ENCODE measurements at places on chromosomes 1 and 21.

DNA sequence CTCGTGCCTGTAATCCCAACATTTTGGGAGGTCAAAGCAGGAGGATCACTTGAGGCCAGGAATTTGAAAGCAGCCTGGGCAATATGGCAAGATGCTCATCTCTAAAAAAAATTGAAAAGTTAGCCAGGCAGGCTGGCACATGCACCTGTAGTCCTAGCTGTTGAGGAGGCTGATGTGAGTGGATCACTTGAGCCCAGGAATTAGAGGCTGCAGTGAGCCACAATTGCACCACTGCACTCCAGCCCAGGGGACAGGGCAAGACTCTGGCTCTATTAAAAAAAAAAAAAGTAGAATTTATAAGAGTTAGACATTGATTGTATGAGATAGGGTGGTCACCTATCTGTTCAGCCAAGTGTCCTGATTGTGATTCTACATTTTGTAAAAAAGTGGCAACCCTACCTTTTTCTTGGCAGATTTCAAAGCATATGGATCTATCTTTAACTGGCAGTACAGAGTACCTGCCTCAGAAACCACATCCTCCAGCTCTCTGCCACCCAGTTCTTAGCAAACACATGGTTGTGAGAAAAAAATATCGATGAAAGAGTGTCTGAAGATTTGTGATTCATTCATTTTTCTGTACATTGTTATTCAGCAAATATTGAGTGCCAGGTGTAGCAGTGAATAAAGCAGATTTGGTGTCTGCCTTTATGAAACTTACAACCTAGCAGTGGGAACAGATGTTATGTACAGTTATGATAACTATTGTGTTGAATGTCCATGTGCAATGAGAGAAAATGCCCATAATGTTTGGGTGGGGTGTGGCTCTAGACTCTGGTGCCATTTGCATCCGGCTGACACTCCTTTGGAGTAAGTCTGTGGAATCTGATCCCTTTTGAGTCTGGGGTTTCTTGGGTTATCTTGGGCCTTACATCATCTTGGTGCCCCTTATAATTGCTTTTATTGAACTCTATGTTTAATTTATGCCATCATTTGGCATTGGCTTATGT lies 82.5 kb downstream of the ST3GAL3 start:
- no peak for DNase-seq

DNA sequence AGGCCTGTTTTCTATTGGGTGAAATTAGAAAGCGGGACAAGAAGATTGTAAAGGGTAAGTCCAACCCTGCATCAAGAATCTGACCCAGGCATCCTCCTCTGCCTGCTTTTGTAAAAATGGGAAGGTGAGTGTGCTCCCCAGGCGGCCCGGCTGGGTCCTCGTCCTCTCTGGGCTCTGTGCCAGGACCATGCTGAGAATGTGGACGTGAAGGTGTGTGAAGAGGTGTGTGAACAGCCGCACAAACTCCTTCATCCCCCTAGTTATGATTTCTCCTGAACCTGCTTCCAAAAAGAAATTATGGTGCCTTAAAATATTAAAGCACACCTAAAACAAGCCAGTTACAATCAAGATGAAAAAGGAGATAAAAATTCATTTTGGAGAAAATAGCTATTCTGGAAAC lies 185.7 kb downstream of the IGSF21 start:
- no peak for DNase-seq

DNA sequence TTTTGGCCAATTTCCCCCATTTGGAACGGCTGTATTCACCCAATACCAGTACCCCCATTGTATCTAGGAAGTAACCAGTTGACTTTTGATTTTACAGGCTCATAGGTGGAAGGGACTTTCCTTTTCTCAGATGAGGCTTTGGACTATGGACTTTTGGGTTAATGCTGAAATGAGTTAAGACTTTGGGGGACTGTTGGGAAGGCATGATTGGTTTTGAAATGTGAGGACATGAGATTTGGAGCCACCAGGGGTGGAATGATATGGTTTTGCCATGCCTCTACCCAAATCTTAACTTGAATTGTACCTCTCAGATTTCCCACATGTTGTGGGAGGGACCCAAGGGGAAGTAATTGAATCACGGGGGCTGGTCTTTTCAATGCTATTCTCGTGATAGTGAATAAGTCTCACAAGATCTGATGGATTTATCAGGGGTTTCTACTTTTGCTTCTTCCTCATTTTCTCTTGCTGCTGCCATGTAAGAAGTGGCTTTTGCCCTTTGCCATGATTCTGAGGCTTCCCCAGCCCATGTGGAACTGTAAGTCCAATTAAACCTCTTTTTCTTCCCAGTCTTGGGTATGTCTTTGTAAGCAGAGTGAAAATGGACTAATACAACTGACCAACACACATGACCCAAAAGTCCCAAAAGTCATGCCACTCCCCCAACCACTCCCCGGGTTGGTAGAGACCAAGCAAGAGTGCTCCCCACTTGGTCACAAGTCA lies 35.4 kb upstream of the ZNF496 start:
- no peak for DNase-seq

DNA sequence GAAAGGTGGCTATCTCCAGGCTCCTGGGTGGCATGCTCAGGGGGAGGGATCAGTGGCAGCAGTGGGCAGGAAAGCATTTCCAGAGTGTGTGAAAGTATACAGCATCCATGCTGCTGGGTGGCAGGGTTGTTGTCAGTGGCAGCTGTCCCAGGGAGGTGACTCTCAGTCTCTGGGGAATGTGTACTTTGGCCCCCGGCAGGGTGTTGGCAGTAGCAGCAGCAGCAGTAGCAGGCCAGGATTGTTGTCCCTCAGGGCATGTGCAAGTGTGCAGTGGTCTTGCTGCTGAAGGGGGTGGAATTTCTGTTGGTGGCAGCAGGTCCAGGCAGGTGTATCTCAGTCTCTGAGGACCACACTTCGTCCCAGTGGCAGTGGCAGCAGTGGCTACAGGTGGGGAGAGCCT lies 71.7 kb upstream of the GUCA2B start:
- no peak for DNase-seq

DNA sequence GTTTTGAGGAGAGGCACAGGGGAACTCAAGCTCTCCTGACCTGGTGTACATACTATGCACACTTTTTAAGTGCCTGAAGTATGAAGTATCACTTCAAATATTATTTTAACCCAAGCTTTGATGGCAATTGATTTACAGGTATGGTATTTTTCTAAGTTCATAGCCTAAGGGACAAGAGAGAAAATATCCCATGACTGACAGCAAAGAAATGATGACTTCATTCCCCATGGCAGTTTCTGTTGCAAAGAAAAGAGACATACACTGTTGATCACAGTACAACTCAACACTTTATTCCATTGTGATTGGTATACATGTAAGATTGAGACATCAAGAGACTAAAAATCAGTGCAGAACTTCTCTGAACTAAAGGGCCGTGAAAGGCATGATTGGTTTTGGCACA lies 41.8 kb upstream of the BCL10 start:
- no peak for DNase-seq

DNA sequence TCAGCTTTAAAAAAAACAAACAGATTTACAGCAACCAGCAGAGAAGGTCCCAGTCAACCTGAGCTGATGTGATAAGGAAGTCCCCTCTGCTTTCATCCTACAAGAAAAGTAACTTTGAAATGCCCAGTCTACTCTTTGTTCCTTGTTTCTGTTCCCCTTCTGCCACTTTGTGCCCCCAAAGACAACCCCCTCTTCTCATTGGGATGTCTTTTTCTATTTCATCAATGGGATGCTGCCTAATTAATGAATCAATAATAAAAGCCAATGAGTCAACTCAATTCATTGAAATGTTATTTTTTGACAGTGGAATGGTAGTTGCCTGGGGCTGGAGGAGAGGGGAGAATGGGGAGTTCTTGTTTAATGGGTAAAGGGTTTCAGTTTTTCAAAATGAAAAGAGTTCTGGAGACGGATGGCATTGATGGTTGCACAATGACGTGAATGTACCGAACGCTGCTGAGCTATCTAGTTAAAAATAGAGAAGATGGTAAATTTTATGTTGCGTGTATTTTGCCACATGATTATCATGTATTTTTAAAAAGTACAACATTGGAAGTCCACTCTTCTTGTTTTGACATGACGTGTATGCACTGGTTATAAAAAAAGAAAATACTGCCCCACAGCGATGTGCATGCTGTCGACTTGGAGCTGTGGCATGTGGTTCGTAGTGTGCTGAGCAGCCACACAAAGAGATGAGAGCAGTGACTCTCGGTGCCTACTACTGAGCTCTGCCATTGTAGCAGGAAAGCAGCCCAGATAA lies 22.4 kb upstream of the PADI2 start:
- no peak for DNase-seq

DNA sequence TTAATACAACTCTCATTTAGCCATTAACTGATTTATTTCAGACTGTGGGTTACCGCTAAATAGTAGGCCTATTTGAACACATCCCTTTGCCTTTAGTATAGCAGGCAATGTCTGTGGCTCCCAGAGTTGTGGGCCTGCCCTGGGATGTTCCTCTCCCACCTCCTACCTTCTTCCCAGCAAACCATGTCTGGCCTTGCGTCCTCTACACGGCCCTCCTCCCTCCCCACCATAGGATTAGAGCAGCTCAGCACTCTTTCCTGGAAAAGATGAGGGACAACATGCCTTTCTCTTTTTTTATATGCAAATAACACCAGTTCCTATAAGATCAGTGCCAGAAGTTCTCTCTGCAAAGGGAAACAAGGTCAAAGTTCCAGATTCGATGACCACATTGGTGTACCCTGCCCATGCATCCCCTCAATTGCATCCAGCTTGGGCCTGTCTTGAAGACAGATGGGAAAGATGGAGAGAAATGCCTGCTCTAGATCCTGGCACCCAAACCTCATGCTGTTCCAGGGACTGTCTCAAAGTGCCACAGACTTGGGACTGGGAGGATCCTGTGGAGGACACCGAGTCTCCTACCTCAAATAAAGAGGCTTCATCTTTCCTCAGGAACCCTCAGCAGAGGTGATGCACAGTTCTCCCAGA lies 57.2 kb downstream of the CD46 start:
- DNase-seq, result no peak

- DNase-seq, result no peak
Measured at GRCh38 chr1:184502161-184502560, 115.3 kb downstream of the C1orf21 start.
